Stimulated activated CD4-positive, alpha-beta T cell treated with anti-CD3 and anti-CD28 coated beads, Interleukin-15, amount 100 ng/mL, for 1 hour (primary cell): ENCODE measurements at places on chromosomes 4 and X.

- no peak for DNase-seq
Measured at GRCh38 chr4:1043651-1044468, 32.4 kb downstream of the FGFRL1 start.

GRCh38 chr4:7201420-7202305, 9.3 kb downstream of the SORCS2 start:
- no peak for DNase-seq

DNA sequence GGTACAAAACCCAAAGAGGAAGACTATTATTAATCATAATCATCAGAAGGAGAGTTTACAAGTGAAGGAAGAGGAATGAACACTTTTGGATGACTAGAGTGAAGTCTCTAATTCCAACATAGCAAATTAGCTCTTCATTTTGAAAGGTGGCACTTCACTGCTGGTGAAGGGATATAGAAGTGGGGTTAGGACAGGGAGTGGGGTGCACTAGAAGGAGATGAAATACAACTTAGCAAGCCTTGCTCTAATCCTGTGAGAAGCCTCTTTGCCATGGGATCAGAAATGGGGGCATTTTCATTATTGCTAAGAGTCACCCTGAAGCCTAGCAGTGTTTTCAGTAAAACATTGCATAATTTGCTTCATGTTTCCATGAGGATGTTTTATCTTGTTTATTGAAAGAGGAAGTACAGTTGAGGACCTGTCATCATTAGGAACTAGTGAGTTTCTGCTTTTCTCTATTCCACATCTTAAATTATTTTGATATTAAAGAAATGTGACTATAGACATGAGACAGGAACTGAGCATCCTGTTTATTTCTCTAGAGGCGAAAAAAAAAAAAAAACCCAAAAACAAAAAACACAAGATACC, 9.3 kb upstream of the GRPR start:
- DNase-seq, result no peak

GRCh38 chr4:128220286-128221235, 67.1 kb downstream of the PGRMC2 start:
- DNase-seq, result no peak

- no peak for DNase-seq
Measured at GRCh38 chr4:89725268-89725667, 111.7 kb downstream of the SNCA start.

DNA sequence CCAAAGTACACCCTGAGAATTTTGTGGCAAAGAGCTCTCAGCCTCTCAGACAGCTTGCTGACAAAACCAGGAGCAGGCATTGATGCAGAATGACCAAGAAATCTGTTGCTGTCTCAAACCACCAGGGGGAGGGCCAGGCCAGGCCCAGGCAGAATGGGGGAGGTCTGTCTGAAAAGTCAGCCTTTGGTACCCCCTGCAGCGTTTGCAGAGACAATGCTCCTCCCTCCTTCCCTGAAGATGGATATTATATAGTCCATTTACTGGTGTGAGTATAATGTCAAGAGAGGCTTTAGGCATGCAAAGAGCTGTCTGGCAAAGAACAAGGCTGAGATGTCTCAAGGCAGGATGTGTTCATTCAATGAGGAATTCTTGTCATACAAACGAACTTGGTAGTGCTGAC, 52.9 kb upstream of the TRPC5OS start:
- DNase-seq, result no peak

DNA sequence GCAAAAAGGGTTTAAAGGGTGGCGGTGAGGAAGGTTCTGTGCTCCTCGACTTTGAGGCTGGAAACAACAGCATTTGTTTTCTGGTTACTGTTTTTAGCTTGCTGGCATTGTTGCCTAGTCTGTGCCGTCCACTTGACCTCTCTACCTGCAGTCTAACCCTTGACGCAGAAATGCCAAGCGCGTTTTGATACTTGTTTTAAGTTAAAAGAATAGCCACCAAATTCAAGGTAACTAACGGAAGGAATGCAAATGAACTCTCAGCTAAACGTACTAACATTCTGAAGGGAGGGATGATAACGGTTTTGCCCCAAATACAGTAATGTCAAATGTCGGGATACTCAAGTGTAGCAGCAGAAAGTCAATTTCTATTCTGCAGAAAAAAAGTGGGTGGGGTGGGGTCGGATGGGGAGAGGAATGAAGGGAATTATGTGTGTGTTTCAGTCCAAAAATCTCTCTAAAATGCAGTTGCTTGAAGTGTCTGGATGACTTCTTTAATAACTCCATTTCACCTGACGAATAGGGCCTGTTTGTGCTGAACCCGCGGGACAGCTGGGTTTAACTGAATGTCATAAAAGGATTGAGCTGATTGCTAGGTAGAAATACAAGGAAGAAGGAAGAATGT, 3.4 kb upstream of the NKX6-1 start:
- no peak for DNase-seq

DNA sequence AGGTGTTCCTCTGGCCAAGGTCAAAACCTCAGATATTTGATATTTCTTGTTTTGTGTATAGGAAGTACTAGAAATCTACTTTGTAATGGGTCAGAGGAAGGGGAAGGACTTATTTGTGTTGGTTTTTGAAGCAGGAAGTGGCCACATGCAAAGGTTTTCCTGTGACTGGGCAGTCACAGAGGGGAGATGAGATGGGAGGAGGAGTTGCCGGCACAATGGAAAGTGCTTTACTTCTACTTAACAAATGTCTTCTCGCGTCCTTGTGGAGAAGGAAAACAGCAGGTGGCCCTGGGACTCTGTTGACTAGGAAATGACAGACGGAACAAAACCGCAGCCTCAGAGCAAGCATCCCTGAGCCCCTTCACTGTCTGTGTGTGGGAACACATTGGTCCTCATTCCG, 46.6 kb downstream of the SHROOM2 start:
- no peak for DNase-seq

GRCh38 chr4:35503435-35503834, 740.9 kb downstream of the ARAP2 start:
- DNase-seq, result no peak

DNA sequence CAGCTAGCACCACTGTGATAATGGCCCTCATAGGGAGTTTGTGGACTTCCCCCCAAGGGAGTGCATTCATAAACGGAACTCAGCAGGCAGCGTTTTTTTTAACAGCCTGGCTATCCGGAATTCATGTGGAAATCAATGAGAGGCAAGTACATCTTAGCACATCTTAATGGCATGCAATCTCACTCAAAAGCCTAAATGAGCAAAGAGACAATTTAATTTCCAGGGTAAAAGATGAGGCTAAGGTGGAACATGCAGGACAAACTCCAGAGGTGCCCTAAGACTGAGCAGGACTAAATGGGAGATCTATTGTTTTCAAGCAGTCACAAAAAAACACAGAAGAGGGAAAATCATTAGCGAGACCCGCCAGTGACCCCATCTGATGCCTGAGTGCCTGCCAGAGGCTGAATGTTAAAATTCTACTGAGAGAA, 243.5 kb upstream of the KCNIP4 start:
- no peak for DNase-seq

DNA sequence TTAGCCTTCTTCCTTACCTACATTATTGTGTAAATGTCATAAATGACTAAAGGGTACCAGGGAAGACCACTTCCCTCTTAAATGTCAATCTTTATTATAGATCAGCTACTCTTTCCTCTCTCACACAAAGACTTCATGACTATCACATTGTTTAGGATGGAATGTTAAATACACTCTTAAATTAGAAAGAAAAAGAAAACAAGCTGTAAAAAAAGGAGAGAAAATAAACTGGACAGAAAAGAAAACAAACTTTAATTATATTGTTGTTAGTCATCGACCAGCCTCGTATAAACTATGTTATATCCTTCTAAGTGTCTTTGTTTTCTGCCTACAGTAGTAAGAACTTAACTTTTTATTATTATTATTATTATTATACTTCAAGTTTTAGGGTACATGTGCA, 666.4 kb upstream of the NR3C2 start:
- no peak for DNase-seq

DNA sequence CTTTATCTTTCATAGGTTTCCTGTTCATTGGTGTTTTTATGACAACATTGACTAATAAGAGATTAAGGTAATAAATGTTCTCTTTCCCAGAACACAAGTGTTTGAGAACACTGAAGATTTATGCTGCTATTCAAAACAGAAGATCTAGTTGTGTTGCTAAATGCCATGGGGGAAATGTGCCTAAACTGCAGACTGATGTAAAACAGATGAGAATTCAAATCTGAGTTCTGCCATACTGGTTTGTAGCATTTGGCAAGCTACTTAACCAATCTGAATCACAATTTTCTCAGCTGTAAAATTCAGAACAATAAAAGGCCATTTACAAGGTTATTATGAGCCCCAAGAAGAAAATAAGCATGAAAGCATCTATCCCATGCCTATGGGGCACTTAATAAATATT, 2.3 kb downstream of the SLC10A6 start:
- DNase-seq, result no peak

DNA sequence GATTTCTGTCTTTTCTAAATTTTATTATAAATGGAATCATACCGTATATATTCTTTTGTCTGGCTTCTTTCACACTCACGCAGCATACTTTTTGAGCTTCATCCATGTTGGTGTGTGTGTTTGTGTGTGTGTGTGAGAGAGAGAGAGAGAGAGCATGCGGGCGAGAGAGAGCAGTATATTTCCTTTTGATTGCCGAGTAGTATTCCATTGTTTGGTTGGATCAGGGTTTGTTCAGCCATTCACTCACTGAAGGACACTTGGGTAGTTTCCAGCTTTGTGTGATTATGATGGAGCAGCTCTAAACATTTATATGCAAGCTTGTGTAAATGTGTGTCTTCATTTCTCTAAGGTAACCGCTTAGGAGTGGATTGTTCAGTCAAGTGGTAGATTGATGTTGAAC, 3.1 kb upstream of the L1CAM start:
- no peak for DNase-seq

- no peak for DNase-seq
Measured at GRCh38 chrX:81378560-81378959, 176.7 kb downstream of the SH3BGRL start.

DNA sequence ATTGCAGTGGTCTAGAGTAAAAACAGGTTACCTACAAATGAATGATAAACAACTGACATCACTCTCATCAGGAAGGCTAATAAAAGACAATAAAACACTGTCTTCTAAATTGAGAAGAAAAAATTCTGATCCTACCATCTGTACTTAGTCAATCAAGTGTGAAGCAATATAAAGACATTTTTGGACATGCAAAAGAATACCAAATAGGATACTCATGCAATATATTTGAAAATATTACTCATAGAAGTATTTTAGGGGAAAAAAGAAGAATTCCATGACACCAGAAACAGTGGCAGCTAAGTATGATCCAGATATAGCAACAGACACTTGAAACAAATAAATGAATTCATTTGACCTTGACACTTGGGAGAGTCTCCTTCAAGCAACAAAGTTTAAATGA, 63.8 kb upstream of the FAM120C start:
- no peak for DNase-seq

DNA sequence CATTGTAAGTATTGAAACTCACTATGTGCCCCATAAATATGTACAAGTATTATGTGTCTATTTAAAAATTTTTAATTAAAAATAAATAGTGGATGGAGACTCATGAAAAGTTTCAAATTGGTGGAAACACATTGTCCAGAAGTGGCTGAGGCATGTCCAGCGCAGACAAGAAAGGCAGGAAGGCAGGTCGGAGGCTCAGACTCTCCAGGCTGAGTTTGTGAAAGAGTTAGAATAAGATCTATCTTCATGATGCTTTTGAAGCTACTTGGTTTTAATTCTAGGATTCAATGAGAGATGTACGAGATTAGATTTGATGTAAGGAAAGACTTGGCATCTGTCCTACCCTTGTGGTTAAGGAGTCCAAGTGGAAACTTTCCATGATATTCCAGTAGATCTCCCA, 19.8 kb downstream of the PNMA6F start:
- no peak for DNase-seq

GRCh38 chrX:50671661-50672060, 142.3 kb downstream of the SHROOM4 start:
- DNase-seq, result no peak

DNA sequence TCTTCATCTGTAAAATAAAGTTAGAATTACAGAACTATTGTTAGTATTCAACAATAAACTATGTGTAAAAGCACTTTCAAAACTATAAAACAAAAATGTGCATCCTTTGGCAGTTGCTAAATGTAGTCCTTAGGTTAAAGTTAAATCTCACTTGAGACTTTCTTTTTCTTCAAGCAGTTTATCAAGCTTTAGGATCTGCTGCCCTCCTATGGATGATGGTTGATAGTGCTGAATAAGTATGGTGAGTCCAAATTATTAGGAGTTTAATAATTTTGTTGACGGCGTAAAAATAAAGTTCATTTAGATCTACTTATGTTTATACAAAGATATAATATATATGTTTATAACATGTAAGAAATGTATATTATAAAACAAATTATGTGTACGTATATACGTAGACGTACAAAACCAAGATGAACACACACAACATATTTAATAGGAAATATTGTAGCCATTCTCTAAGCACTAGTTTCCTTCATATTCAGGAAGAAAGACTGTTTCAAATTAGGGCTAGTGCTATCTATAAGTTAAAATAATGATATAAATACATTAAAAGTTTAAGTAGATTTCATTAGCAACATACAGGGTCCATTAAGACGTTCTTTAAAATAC, 22.3 kb downstream of the UGT2A2 start:
- no peak for DNase-seq

DNA sequence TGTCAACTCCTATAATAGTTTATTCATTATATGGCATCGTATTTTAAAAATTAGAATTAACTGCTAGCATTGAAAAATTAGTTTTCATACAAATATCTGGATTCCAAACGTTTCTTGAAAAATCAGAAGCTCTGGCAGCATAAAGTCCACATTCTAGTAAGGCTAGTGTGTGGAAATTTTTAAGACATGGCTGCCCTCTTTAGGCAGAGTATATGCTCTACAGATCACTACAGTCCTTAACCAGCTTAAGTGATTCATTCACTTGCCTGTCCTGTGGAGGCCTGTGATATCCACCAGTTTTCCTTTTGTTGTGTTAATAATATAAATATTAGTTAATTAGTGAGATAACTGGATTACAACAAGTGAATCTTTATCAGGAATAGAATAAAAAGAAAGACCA, 287.2 kb downstream of the OPHN1 start:
- no peak for DNase-seq

DNA sequence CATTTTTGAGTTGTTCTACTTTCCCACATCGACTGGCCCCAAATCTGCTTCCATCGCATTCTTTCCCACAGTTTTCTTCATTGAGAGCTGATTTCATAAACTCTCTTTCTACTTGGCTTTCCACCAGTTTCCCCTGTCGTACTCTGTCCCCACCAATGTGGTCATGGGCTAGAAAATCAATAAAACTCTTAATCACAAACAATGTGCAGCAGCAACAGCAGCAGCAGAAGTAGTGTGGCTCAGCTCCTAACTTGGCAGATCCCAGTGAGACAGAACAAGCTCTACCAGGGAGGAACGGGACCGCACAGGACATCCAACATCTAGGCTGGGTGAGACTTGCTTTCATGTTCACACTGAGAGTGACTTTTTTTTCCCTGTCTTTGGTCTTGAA, 3.1 kb upstream of the SETD7 start:
- DNase-seq, result no peak

- DNase-seq, result no peak
Measured at GRCh38 chr4:76277667-76278066, 26.1 kb downstream of the FAM47E start.

DNA sequence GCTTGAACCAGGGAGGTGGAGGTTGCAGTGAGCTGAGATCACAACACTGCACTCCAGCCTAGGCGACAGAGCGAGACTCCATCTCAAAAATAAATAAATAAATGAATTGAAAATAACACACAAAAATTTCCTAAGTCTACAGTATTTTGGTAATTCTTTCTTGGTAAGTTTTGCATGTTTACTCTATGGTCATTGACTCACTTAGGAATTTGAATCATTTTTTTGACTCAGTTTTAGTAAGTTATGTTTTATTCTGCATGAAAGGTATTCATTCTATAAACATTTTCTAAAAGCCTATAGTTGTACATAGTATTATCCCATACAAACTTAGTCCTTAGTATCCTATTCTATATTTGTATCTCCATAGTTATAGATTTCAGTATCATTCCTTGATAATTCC, 772.9 kb upstream of the SLIT2 start:
- DNase-seq, result no peak
